ENCODE measurements at places on chromosomes 11 and 22.

- no peak for DNase-seq
These were observed 10.9 kb downstream of the FAM76B start for GRCh38 chr11:95778699-95779098.

GRCh38 chr11:16280256-16280682 is 76.1 kb downstream of the SOX6 start:
- DNase-seq, result no peak

- DNase-seq, result peak; percentile 70
These were observed 221.9 kb upstream of the TBCEL start for GRCh38 chr11:120801801-120802689.

GRCh38 chr11:83643115-83643514 is 356.9 kb upstream of the CCDC90B start:
- no peak for DNase-seq
